RWPE1 (cell line): ENCODE measurements at places on chromosomes 4 and X.

DNA sequence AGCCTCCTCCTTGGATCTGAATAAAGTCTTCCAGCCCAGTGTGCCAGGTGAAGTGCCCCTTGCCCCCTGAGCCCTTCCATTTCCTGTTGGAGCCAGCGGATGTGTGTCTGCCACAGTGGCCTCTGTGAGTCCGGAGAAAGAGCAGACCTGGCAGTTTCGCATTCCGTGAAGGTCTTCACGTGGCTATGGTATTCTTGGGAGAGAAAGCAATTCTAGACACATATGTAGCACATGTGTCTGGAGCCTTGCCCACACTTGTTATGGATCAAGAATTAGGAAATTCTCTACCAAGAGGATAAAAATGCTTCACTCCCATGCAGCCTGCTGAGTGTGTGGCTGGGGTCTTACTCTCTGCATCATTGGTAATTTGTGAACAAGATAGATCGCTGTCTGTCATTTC is 130.9 kb downstream of the REPS2 start:
- no peak for DNase-seq

DNA sequence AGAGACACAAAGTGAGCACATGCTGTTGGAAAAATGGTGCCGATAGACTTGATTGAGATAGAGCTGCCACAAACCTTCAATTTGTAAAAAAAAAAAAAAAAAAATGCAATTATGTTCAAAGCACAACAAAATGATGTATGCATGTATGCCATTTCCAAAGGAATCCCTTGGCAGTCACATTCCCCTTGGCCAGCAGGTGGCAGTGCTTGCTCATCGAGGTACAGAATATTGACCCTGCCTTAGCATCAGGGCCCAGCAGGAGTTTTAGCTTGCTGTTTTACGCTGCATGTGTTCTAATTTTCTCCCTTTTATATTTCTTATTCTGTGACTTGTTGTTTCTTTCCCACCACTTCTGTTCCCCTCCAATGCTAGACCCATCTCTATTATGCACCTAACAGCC is 34.5 kb upstream of the CYBB start:
- peak; percentile 46 for DNase-seq

DNA sequence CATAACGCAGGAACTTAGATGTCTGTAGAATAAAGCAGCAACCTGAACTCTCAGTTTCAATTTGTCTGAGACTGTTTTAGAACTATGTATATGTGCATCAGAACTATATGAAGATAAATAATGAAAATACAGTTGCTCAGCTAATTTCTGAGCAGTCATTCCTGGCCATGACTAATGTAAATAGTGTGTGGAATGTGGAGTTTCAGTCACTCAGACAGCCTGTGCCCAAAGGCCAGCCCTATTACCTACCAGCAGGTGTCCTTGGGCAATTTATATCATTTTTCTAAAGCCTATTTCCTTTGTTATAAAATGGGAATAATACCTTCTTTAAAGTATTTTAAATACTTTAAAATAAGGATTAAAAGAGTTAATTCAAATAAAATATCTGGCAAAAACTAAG is 56.0 kb upstream of the RELL1 start:
- DNase-seq, result peak; percentile 50

GRCh38 chr4:138301536-138301935 is 59.4 kb upstream of the SLC7A11 start:
- DNase-seq, result no peak

DNA sequence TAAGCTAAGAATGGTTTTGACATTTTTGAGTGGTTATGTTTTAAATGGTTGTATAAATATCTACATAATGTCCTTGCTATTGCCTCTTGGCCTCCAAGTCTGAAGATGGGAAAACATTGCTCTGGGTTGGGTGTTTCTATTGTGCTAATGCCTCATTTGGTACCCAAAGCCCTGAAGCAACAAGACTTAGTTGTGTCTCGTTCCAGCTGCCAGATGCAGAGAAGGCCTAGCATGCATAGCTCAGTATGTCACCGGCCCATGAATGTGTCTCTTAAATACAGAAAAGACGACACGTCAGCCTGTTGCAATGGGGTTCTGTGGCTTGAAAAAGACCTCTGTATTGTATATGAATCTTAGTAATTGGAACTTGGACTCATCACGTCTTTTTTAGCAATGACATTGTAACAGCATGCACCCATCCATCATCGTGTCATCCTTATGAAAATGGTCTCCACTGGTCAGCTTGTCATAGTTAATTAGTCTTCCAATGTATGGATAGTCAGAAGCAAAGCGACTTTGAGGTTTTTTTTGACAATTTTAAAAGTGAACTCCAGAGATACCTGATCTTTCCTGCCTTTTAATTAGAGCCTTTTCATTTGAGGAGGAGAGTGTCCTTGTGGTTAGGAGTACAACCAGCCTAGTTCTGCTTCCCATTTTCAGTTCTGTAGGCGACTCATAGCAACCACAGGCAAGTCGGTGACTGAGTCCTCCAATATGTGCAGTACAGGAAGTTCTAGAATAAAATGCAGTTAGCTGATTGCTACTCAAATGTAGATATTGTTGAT is 126.4 kb upstream of the GATB start:
- no peak for DNase-seq
